Activated T-helper 2 cell treated with anti-CD3 and anti-CD28 coated beads, Interferon-gamma antibody, Interleukin-2, Interleukin-4, amounts not matched to agents 10 μg/mL and 5 μg/mL and 100 μg/mL, durations not matched to agents 14 hours and 24 hours and 36 hours (primary cell): ENCODE measurements at places on chromosomes 2 and 18.

GRCh38 chr18:77749089-77749488, 499.4 kb downstream of the GALR1 start:
- no peak for DNase-seq

- no peak for DNase-seq
Measured at GRCh38 chr18:61595615-61596251, 262.5 kb downstream of the CDH20 start.

DNA sequence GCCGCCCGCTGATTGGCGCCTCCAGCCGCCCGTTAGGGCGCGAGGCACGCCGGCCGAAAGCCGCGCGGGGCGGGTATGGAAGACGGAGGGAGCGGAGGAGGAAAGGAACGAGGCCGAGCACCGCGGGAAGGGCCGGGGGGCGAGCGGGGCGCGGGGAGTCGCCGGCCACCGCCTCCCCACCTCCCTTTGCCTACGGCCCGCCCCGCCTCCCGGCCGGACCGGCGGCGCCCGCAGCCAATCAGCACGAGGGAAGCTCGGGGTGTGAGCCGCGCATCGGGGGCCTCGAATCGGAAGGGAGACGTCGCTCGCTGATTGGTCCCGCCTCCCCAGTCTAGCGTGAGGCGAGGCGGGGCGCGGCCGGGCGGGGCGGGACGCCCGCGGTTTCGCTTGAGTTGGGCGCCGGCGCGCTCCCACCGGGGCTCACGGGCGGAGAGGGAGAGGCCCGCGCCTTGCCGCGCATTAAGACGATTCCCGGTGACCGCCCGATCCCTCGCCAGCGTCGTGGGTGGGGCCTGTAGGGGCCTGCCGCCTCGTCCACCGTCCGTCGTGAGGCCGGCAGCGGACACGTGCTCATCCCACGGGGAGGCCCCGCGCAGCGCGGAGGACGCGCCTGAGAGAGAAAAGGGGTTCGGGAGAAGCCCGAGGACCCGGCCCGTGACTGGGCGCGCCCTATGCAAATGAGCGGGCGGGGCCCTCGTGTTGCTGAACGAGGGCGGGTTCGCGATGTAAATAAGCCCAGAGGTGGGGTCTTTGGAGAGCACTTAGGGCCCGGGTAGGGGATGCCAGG, 665 bp upstream of the SMAD2 start:
- DNase-seq, result peak; percentile 96

GRCh38 chr2:241218131-241219029, 29.9 kb downstream of the ANO7 start:
- DNase-seq, result peak; percentile 22

- no peak for DNase-seq
Measured at GRCh38 chr18:50398099-50398498, 23.3 kb downstream of the SKA1 start.

DNA sequence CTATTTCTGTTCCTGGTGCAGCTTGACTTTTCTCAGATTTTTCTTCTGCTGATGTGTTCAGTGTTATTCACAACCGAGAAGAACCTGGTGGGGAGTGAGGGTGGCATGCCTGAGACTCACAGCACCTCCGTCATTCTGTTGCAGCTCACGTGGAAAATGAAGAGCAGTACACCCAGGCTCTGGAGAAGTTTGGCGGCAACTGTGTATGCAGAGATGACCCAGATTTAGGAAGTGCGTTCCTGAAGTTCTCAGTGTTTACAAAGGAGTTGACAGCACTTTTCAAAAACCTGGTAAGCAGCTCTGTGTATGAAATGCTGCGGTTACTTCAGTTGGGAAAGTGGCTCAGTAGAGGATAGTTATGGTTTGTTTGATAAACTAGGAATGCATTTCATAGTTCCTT, 90.5 kb downstream of the ASAP2 start:
- DNase-seq, result no peak

GRCh38 chr2:221747289-221747972, 175.3 kb upstream of the EPHA4 start:
- DNase-seq, result no peak

- no peak for DNase-seq
Measured at GRCh38 chr2:230674966-230675672, 37.5 kb upstream of the CAB39 start.

DNA sequence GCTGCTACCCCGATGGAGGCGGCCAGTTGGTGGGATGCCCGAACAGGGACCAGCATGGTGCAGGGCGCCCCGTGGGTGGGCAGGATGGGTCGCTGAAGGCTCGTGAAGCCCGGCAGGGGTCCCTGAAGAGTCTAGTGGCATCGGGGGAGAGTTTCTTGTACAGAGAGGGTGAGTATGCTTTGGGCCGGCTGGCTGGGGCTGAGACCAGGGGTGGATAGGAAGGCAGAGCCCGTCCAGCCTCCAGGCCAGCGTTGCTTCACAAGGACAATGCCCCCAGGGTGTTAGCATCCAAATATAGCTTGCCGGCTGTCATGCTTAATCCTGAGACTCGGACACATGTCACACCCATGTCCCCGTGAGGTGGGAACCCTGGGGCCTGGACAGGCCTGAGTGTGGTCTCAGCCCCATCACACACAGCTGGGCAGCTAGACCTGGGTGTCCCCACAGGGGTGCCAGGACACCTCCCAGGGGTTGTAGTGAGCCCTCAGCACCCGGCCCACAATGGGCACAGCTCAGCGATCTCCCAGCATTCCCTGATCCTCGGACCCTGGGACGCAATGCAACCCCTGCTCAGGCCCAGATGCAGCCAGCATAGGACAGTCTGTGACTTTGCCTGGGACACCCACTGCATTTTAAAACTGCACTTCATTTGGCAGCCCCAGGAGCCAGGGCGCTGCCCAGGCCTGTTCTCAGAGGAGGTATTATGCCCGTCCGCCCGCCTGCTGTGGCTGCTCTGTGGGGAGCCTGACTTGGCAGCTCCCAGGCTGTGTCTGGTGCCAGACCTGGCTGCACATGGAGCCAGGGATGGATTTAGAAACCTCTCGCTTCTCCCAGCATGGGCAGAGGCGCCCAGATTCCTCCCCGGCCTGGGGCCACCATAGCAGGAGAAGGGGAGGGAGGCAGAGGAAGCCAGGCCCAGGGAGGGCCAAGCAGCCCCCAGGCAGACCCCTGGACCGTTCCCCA, 36.4 kb downstream of the RAMP1 start:
- DNase-seq, result no peak

DNA sequence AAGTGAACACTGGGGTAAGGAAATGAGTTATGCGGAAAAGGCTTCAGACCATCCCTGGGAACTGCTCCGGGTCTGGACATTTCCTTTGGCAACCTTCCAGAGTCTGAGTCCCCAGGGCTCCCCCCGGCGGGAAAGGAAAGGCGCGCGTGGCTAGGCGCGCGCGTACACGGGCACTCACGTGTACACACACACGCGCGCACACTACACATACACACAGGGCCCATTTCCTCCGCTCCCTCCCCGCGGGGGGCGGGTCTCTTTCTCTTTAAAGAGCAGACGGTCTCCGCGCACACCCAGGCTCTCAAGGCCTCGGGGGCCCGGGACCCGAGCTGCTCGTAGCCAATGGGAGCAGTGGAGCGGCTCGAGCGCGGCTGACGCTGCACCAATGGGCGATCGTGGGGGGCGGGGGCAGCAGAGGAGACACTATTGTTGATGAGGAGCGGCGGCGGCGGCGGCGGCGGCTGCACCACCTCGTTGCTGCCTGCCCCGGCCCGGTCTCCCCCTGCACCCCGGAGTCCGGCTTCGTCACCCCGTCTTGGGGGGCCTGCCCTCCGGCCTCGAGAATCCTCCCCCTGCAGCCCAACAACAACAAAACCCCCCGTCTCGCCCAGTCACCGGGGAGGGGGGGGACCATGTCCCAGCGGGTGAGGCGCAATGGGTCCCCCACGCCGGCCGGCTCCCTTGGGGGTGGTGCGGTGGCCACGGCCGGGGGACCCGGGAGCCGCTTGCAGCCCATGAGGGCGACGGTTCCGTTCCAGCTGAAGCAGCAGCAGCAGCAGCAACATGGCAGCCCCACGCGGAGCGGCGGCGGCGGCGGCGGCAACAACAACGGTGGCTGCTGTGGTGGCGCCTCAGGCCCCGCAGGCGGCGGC, at the start of gene FAM117B:
Gene FAM117B, plus strand, starts transcription at position 414 of the 872 bp plus-strand sequence. Its CDS starts 219 bp downstream, at position 633.
- DNase-seq, result peak; percentile 97

- no peak for DNase-seq
Measured at GRCh38 chr18:79496978-79497637, 101.4 kb downstream of the NFATC1 start.

DNA sequence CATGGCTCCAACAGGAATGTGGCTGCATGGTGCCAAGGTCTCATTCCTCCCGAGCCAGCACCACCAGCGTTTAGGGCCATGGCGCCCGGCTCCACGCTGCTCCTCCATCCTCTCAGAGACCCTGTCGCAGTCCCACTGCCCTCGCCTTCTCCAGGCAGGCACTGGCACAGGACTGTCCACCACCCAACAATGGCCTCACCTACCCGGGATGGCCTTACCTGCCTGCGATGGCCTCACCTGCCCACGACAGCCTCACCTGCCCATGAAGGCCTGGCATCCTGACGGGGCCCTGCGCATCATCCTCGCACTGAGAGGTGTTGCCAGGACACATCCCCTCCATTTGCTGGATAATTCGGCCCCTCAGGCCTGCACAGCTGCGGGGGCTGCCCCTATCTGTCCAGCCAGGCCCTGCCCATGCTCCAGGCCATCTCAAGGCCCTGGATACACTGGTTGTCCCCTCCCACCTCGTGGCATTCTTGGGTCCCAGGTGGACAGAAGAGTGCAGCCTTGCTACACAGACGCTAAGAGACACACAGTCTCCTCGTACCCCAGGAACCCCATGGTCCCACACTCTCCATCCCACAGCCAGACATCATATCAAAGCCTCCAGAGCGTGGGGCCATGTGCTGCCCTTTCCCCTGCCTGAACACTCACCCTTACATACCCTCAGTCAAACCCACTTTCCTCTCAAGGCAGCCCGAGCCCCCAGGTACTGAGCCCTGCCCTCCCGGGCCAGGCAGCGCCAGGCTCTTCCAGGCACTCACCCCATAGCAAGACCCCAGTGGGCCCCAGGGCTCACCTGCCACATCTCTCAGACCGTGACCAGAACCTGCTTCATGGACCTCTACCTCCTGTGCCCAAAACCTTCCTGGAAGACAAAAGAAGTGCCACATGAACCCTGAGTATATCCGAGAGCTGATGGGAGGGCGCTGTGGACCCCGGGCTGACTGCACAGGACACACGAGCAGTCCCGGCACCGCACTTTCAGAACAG, 268.6 kb downstream of the EIPR1 start:
- DNase-seq, result no peak

GRCh38 chr2:30149513-30149912, 2.7 kb downstream of the YPEL5 start:
- no peak for DNase-seq

DNA sequence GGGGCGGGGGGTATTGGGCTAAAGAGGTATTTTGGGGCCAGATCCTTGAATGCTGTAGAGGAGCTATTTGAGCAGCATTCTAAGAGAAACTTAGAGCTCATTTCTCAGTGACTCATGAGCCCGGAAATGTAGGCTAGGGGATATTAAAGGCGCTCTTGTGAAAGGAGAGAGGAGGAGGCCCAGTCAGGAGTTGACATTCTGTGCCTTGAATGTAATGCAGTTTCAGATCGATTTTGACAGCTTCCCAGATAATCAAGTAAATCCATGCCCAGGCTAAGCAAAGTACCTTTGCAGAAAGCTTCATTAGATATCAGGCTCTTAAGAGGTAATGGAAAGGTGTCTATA, 1.5 kb downstream of the CAB39 start:
- DNase-seq, result peak; percentile 28

GRCh38 chr18:47166294-47166693, 9.9 kb downstream of the IER3IP1 start:
- no peak for DNase-seq

DNA sequence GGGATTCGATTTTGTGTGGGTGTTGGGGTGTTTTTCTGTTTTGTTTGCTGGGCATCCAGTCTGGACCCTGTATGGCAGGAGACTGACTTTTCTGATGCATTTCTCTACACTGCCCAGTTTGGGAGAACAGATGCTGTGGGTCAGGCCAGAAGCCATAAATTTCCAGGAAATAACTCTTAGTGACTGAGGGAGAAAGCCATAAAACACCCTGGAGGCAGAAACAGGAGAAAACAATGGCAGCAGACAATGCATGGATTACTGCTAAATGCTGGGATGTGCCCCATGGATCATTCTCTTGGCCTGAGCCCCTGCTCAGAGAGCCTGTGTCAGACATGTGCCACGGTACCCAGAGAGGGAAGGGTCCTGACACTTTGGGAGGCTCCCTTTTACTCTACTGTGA, 133.6 kb upstream of the CAPN13 start:
- no peak for DNase-seq

DNA sequence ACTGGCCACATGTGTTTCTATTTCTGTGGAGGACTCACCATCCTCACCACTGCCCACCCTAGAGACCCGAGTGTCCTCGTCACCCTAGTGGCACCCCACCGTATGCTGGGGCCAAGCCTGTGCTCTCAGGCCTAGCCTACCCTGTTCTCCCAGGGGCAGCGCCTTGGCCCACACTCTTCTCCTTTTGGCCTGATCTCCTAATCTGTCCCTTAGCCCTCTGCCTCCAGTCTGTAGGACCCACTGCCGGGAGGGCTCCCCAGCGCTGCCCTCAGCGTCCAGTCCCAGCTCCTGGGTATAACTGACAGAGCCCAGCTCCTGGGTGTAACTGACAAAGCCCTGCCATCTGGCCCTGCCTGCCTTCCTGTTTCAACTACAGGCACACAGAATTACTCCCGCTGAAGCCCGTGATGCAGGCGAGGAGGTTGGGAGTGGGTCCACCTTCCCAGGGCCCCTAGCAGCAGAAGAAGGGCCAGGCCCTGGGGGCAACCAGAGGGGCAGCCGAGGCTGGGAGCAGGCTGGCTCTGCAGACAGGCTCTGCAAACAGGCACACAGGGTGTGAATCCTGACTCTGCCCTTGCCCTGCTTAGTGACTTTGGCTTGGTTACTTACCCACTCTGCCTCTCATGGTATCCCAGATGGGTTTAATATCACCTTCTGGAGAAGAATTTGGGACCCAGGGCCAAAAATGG, 25.6 kb upstream of the PTMA start:
- DNase-seq, result no peak

DNA sequence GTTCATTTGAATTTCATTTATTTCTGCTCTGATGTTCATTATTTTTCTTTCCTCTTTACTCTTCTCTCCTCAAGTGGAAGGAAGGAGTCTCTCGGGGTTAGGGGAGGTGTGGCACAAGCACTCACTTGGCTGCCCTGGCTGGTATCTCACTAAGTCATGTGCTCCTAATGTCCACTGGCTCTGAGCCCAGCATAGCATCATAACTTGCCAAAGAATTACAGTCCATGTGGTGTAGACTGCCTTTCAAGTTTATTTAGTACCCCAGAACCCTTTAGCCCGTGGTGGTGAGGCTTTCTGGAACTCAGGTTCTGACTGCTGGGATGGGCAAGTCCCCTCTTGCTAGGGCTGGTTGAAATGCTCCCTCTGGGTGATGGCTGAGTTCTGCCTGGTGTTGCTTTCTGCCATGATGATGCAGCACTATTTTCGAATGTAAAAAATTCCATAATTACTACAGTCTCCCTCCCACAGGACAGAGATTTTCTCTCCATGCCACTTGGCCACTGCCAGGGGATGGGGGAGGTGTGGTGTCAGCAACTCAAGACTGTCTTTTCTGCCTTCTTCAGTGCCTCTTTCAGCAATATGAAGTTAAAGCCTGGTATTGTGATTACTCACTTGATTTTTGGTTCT, 22.2 kb downstream of the SPAG16 start:
- DNase-seq, result no peak

- no peak for DNase-seq
Measured at GRCh38 chr2:181943411-181944124, 42.1 kb upstream of the PPP1R1C start.
